ENCODE measurements at places on chromosomes 6 and 20.

DNA sequence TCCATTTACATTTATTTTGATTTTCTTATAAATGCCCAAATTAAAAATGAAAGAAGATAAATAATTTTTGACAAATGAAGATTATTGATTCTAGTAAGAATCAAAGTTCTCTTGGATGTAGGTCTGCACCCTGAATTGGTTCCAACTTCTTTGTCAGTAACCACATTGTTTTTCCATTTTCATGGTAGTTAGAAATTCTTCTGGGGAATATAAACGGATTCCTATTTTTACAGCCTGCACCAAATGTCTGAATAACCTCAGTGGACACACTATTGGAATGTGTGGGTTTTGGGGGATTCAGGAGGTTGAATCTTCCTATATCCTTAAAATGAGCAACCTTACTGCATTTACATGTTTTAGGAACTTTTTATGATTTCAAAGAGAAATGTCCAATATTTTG is 1085.3 kb upstream of the MAP3K7 start:
- no peak for DNase-seq

- peak; percentile 28 for DNase-seq
Measured at GRCh38 chr20:9035126-9035525, 33.8 kb upstream of the PLCB4 start.

DNA sequence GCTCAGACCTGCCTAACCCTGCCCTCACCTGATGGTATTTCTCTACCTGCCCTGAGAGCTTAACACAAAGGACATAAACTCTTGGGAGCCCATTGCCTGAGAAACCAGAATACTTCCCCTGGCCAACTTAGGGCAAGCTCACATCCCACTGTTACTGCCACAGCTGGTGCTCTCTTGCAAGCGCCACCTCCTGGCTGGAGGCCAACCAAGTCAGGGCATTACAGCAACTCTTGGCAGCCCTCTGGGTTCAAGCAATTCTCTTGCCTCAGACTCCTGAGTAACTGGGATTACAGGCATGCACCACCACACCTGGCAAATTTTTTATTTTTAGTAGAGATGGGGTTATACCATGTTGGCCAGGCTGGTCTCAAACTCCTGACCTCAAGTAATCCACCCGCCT is 70.1 kb downstream of the HECA start:
- DNase-seq, result no peak

GRCh38 chr6:155473741-155474140 is 18.1 kb upstream of the NOX3 start:
- no peak for DNase-seq

DNA sequence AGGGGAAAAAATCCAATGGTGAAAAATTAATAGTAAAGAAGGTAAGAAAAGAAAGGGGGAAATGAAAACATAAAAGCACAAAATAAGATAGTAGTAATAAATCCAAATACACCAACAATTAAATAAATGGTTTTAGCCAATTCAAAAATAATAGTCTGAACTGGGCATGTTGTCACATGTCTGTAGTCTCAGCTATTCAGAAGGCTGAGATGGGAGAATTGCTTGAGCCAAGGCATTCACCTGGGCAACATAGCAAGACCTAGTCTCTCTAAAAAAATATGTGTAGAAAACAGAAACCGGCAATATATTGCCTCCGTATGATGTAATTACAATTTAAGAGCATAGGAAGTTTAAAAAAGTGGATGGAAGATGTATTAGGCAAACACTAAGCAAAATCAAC is 311.3 kb upstream of the FERMT1 start:
- no peak for DNase-seq

GRCh38 chr6:74956559-74957428 is 249.1 kb downstream of the COL12A1 start:
- no peak for DNase-seq

DNA sequence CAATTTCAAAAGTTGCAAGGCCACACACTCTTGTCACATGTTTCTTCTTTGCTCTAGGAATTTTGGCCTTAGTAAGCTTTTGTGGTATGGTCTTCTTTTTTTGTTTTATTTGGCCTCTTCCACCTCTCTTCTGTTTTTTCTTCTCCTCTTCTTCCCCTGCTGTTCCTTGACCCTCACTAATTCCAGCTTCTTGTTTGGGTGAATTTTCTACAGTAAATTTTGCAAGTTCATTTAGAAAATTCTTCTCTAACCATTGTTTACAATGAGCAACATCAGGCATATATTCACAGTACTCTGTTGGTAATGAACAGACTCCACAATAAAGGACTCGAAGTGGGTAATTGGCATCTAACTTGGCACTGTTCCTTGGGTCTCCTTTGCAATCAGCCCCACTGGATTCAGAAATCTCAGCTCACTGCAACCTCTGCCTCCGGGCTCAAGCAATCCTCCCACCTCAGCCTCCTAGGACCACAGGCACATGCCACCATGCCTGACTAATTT is 5.0 kb downstream of the ASIP start:
- no peak for DNase-seq

DNA sequence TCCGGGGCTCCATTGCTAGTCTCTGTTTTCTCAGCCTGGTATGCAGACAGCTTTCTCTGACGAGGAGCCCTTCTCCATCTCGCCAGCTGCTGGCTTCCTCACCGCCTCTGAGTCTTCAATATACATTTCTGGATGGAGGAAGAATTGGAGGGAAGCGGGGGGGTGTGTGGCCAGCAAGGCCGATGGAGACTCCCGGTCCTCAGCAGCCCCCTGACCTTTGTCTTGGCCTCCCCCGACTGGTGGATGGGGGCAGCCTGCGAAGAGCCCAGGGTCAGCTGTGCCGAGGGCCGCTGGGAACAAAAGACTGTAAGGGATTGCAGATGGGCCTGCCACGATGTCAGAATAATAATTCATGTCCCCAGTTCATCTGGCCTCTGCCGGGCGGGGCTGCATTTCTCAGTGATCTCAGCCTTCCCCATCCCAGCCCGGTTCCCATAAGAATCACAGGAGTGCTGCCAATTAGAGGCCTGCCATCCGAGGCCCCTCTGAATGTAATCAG is 54.3 kb upstream of the STX16 start:
- DNase-seq, result no peak
